ENCODE measurements at places on chromosomes 11 and 22. TPM values are rescaled to one million over a fixed set of nuclear protein-coding genes. Genes with fewer than 3 reads are reported as not detected.

- no peaks in the 10 kb centered on the region for H3K4me1 ChIP-seq
- no peak overlapping the region for H3K27ac ChIP-seq
- H3K36me3 ChIP-seq = no peaks in the 10 kb centered on the region
- no peak overlapping the region for H3K4me3 ChIP-seq
- no peaks in the 10 kb centered on the region for H3K27me3 ChIP-seq
- no peak for DNase-seq
Observed at GRCh38 chr11:132050577-132051165, 680.3 kb downstream of the NTM start.

DNA sequence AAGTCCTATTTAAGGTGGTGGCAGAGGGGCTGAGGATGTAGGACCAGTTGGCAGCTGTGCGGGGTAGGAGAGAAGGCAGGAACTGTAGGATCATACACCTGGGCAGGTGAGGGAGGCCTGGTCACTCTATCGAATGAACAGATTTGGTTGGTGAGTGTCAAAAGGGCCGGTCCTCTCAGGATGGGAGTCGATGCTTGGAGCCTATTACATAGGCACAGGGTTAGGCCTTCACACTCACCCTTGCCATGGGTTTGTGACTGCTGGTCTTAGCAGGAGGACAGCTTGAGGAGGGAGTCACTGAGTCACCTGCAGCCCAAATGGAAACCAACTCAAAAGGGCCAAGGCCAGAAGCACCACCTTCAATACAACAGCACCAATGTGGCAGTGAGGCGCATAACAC lies 80.2 kb upstream of the NARS2 start:
- H3K36me3 ChIP-seq = no peaks in the 10 kb centered on the region
- H3K27ac ChIP-seq = no peak overlapping the region
- no peak for DNase-seq
- no peak overlapping the region for H3K4me3 ChIP-seq

DNA sequence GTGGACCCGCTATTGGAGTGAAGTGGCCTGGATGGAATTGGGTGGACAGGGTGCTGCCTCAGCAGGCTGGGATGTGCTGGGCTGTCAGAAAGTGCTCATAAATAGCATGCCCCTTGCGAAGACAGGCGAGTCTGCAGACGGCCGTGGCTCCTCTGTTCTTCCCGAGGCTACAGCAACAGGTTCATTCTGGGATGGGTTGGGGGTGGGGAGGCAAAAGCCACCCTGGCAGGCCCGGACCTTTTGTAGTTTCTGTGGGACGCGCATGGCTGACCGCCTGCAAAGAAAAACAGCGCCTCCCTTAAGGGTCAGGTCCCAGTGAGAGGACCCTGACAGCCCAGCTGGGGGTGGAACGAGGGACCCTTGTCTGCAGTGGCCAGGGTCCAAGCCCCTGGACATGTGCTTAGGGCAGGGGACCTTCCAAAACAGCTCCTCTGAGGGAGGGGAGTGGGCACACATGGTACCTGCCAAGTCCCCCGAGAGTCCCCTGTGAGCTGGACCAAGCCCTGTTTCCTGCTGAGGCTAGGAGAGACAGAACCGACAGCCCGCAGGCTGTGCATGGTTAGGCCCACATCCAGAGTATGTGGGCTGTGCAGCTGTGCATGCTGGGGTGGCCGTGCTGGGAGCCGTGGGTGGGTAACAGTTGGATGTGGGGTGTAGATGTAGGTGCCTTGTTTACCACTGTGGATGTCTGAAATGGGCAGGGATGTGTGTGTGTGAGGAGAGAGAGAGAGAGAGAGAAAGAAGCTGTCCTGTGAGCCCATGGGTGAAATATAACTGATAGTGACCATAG lies at the start of gene CRYBB3:
Gene CRYBB3 (plus strand): TSS at position 128 of the 790 bp plus-strand sequence. CDS start 1,539 bp downstream, outside the sequence.
- no peak within 1 kb of the TSS for H3K27ac ChIP-seq
- no peaks in the 10 kb centered on the region for H3K27me3 ChIP-seq
- no peak within 1 kb of the TSS for H3K4me3 ChIP-seq
- no peak for DNase-seq
- H3K4me1 ChIP-seq = no peaks in the 10 kb centered on the region

DNA sequence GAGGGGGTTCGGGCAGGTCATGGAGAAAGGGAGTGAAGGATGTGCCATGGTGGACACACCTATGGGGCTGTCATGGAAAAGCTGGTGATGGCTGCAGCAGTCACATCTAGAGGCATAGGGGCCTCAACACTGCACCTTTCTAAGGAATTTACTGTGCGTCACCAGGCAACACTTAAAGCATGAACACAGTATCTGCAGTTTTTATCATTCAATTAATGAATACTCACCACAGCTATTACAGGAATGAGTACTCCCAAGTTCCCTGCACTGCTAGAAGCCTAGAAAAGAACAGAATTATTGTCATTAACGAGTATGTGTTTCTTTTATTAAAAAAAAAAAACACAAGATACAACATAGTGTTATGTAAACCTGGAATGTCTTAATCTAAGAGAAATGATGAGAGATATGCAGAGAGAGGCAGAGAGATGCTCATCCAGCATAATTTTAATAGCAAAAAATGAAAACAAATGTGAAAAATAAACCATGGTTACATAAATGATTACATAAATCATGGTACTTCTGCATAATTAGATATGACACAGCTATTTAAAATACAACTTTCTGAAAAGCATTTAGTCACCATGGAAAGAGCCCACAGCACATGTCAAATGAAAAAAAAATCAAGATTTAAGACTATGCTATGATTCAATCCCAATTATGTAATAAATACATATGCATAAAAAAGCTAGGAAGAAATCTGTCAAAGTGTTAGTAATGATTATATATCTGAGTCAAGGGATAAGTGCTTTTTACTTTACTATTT lies 19.2 kb downstream of the SERPIND1 start:
- H3K27ac ChIP-seq = no peak overlapping the region
- H3K4me1 ChIP-seq = no peaks in the 10 kb centered on the region
- H3K27me3 ChIP-seq = no peaks in the 10 kb centered on the region
- H3K4me3 ChIP-seq = no peak overlapping the region
- H3K36me3 ChIP-seq = peaks cover 20% of the 10 kb centered on the region
- no peak for DNase-seq

DNA sequence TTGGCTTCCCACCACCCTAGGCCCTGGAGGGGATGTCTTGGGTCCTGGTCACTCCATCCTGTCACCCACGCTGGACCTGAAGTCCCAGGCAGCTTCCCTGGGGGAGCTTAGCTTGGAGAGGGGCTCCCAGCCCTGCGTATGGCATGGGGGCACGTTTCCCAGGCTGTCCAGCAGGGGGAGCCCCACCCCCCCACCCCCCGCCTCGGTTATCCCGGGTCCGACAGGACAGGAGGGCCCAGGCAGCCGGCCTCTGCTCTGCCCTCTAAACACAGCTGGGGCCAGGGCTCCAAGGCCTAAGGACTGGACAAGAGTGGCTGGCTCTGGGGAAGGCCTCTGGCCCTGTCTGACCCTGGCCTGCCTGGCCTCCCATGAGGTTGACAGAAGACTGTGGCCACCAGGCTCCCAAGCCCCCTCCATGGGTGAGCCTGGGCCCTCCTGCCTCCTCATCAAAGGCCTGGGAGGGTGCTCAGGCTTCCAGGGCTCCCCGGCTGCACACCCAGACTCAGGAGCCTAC lies 104.8 kb downstream of the NECTIN1 start:
- DNase-seq = no peak
- no peak overlapping the region for H3K27ac ChIP-seq
- H3K27me3 ChIP-seq = no peaks in the 10 kb centered on the region
- no peaks in the 10 kb centered on the region for H3K36me3 ChIP-seq

The CERK gene
- total RNA-seq = 138 TPM

The PLEKHB1 gene
- 87.6 TPM for total RNA-seq

The KCNE3 gene
- 16.4 TPM for total RNA-seq
